ENCODE measurements at places on chromosomes 5 and 9.
A peak's percentile ranks its signal among the peaks of the same experiment; 100 is the strongest.

- DNase-seq, result peak; percentile 1
Measured at GRCh38 chr9:88991066-88992034, at the start of gene S1PR3. TSS of gene S1PR3 (plus strand) at chr9:88991468. CDS start at chr9:89001201, 9,733 bp downstream.

GRCh38 chr9:114316605-114317230 lies 6.2 kb upstream of the ORM1 start:
- no peak for DNase-seq

DNA sequence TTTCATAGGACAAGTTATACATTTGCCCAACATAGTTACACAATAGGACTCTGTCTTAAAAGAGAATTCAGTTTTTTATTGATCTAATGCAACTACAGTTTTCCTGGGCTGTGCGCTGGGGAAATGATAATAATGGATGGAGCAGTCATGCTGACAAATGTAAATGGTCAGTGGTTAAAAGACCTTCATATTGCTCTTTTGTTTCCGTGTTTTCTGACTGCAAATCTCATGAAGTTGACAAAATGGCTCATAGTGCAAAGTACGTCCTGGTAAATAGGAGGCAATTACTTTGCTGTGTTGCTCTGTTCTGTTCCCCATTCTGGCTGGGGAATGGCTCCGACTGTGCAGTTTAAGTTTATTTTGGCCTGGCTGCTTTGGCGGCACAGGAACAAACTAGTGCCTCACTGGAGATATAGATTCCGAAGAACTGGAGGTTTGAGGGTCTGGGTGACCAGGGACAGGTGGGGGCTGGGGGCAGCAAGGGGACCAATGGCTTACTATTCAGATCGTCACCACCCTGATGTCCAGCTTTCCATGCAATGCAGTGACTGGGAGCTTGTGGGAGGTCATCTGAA lies 54.3 kb downstream of the PTTG1 start:
- no peak for DNase-seq

DNA sequence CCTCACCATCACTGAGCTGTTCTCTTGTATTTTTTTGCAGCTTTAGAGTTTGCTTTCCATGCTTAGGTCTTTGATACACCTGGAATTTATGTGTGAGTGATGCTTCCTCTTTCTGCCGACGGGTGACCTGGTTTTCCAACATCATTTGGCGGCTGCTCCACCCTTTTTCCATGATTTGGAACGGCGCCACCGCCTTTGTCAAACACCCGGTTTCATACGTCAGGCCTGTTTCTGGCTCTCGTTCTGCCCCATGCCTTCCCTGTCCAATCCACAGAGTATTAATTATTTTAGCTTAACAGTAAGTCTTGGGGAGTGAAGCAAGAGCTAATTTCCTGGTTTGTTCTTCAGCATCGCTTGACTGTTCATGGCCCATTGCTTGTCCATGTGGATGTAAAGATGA lies 30.2 kb downstream of the CACNA1B start:
- no peak for DNase-seq

GRCh38 chr5:95130941-95131340 lies 154.0 kb downstream of the MCTP1 start:
- no peak for DNase-seq

DNA sequence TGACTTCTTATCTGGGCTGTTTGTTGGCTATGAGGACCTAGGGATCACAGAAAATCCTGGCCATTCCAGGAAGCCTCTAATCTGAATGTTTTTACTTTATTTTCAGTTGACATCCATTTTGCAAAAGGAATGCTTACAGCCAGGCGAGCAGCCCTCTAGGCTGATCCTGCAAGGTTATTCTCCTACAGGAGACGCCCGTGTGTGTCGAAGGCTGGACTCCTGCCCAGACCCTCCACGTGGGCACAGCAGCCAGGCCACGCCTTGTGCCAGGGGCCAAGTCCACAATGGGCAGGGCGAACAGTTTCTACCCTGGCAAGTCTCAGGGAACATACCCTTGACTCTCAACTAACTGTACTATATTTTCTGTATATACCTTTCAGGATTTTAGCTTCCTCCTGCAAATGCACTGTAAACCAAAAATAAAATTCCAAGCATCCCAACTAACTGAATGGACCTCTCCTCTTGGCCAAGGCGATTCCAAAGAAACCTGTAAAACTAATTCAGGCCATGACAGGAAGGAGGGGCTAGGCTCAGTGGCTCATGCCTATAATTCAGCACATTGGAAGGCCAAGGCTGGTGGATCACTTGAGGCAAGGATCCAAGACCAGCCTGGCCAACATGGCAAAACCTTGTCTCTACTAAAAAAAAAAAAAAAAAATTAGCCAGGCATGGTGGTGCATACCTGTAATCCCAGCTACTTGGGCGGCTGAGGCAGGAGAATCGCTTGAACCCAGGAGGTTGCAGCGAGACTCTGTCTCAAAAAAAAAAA lies 5.7 kb downstream of the CMBL start:
- no peak for DNase-seq

DNA sequence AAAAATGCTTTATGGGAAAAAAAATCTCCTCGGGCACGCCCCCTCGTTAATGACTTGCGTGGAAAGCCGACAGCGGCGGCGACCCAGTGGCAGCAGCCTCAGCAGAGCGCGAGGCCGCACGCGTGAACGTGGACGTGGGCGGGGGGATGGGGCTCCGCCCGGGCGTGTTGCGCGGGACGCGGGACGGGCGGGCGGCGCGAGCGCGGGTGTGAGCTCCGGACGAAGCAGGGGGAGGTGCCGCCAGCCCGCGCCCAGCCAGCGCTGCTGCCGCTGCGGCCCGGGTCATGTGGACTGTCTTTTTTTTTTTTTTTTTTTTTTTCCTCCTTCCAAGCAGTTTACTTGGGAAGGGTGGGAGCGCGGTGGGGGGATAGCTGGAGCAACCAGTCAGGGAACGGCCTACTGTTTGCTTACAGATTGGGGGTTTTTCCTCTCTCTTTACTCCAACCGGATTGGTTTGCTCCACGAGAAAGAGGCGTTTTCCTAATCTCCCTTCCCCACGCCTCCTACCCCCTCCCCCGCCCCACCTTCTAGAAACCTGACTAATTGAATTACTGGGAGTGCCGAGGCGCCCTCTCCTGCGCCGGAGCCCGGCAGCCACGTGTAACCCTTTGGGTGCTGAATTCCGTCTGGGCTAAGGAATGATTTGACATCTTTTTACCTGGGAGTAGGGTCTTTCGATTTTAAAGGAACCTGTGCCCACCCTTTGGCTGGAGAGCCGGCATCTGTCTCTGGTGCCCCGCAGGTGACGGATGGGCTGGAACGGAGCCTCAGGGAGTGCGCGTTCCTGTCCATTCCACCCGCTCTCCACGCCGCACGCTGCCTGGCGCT lies 1.7 kb upstream of the EFNA5 start:
- DNase-seq, result no peak

DNA sequence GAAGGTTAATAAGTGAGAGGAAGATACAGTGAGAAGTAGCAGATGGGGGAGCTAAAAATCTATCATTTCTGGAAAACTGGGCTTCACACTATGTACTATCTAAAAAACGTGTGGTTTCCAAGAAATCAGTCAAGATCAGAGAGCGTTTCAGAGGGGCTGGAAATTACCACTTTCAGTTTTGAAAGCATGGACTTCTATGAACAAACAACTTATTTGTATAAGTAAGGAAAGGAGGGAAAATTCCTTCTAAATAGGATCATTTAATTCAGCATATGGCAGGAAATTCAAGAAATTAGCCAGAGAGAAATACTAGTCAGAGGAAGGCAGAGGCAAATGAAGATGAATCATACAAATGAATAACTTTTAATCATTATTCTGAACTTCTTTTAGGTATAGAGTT lies 11.3 kb downstream of the TNC start:
- no peak for DNase-seq

GRCh38 chr9:121289026-121289771 lies 21.2 kb downstream of the GSN start:
- DNase-seq, result no peak

- DNase-seq, result no peak
Measured at GRCh38 chr5:169511708-169512107, 71.9 kb upstream of the SPDL1 start.

GRCh38 chr9:132381966-132382541 lies 24.6 kb downstream of the TTF1 start:
- DNase-seq, result no peak

GRCh38 chr5:57209316-57210040 lies 35.6 kb downstream of the GPBP1 start:
- DNase-seq, result no peak

GRCh38 chr5:179495906-179496455 lies 54.4 kb upstream of the RUFY1 start:
- DNase-seq, result no peak

DNA sequence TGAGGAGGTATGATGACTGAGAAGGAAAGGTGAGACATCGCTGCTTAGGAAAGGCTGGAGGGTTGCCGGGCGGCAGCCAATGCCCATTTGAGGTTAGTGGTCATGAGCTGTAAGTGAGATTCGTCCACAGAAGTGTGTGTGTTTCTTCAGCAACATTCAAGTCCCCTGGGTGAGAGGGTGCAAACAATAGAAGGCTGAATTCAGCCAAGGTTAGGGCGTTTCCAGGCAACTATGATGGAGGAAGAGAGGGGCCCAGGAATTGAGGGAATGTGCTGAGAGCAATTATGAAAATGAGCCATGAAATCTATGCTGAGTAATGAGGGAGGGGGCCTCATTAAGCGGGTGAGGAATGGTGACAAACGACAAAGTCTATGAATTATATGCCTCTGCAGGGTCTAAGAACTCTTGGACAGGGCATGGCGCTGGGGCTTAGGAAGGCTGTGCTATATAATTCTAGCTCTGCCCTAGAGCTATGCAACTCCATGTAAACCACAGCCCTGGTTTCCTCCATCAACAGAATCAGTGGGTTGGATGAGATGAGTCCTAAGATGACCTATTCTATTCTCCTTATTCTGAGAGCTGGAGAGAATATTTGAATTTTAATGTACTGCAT lies 96.0 kb downstream of the SLIT3 start:
- no peak for DNase-seq

DNA sequence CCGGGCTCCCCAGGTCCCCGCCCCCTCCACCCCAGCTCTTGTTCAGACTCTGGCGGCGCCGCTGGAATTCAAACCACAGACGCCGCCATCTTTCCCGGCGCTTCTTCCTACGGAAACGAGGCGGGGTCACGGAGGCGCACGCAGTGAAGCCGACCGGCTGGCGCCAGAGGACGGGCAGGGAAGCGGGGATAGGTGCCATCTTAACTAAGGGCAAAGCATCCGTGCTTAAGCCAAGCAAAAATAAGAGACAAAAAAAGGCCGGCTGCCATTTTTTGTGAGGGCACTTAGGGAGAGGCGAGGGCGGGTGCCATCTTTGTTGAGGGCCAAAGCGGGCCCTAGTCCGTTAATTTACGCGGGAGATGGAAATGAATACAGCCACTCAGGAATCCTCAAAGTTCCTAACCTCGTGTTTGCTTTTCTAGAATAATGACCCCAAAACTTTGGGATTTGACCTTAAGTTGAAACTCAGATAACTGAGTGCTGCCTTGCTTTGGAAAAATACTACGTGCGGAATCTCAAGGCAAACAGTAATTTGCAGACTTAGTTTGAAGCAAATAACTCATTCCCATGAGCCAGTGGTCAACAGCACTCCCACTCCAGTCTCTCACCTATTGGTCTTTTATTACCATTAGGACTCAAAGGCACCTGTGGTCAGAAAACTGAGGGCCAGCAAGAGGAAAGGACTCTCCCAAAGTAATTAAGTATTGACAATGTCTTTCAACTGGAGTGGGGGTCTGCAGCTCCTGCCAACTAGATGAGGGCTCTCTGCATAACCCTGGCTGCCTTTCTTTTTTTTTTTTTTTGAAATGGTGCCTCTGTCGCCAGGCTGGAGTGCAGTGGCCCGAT lies at the start of gene CDK5RAP2:
CDK5RAP2 (minus strand) TSS at position 117 of the 846 bp plus-strand sequence. CDS start 189 bp downstream, outside the sequence.
- peak; percentile 91 for DNase-seq

GRCh38 chr5:131262953-131263541 lies 806 bp upstream of the CDC42SE2 start:
- no peak for DNase-seq

DNA sequence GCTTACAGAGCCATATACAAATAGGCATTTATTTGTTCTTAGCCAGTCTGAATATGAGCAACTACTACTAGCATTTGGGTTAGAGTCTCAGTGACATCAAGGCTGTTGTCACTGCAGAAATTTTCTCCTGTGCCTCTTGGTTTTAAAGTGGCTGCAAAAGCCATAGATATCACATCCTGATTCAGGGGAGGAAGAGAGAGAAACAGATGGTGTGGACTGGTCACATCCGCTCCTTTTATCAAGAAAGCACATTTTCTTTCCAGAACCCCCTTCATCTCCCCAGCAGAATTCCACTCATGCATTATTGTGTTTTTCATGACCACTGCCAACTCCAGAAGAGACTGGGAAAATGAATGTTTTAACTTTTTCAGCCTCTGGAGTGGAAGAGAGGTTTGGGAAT lies 69.8 kb downstream of the PTTG1 start:
- DNase-seq, result no peak

GRCh38 chr9:92709240-92709639 lies 39.3 kb upstream of the IPPK start:
- no peak for DNase-seq

DNA sequence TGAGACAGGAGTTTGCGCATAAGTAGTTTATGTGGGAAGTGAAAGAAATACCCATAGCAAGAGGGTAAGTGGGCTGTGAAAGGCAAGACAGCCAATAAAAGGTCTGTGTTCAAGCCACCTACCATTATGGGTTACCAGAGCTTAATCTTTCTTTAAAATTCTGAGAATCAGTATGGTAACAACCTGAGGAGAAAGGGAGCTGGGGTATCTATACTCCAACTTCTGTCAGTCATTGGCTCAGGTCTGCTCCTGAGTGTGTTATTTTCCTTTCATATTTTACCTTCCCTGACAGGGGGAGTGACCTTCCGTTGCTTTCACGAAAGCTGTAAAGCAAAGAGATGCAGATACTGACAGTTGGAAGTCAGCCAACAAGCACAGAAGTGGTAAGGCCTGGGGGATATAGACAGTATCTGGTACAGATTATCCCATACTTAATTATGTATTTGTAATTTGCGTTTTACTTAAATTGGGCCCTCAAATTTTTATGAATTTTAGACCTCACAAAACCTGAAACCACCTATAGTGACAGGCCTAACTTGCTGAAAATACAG lies 233.4 kb downstream of the RAB3C start:
- DNase-seq, result no peak

- no peak for DNase-seq
Measured at GRCh38 chr5:86546582-86546981, 71.2 kb upstream of the COX7C start.

- DNase-seq, result no peak
Measured at GRCh38 chr5:33235304-33235703, 205.5 kb upstream of the TARS1 start.

DNA sequence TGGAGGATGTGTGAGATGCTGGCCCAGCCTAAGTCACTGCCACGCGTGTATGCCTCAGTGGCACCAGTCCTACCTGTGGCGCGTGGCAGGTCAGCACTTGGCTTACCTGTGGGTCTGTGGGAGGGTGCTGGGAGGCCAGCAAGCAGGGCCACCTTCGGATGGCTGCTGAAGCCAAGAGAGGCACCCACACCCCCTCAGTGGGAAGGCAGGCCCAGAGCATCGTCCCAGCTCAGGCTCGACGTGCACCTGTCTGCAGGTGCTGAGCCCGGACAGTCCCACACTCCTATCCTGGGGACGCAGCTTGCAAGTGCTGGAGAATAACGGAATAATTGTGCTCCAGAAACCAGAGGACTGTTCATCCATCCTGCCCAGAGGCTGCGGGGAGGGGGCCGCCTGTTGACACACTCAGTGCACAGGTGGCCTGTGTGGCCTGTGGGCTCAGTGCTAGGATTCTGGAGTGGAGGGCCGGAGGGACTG lies 24.0 kb downstream of the NKD2 start:
- DNase-seq, result no peak

GRCh38 chr9:72592502-72593403 lies 71.3 kb downstream of the TMC1 start:
- no peak for DNase-seq

GRCh38 chr5:180673371-180674089 lies 24.1 kb upstream of the FLT4 start:
- DNase-seq, result no peak

- no peak for DNase-seq
Measured at GRCh38 chr9:92607088-92607487, 62.8 kb downstream of the IPPK start.
